ENCODE measurements at places on chromosomes 4 and X.

DNA sequence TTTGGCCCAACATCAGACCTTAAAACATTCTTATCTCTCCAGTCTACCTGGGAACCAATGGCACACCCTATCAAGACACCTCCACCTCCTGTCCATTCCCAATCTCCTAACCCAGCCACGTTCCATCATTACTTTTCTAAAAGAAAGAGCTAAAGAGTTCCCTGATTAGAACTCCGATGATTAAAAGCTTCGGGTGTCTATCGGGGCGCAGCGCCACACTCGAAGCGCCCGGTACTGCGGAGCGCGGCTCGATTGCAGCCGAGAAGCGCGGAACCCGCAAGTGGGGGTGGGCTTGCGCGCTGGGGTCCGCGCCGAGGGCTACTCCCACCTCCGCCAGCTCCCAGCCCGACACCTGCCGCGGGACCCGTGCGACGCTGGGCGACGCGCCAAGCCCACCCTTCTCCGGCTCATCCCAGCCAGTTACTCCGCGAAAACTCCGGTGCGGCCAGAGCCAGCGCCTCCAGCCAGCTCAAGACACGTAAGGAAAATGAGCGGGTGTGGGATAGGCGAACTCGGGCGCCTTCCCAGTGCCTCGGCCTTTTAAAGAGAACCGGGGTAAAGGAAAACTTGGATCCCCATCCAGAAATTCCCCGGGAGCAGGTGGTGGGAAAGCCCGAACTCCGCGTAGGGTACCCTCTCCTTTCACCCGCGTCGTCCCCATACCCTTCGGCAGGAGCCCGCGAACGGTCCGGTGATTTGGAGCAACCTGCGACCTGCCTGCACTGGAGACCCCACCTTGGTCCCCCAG is 593 bp downstream of the NPY1R start:
- DNase-seq, result peak; percentile 27

GRCh38 chr4:87278335-87278794 is 44.3 kb downstream of the HSD17B13 start:
- no peak for DNase-seq

GRCh38 chr4:186695392-186695791 is 28.3 kb downstream of the FAT1 start:
- no peak for DNase-seq

- no peak for DNase-seq
Measured at GRCh38 chr4:81723019-81723884, 251.5 kb upstream of the RASGEF1B start.

GRCh38 chr4:23728393-23728792 is 161.5 kb downstream of the PPARGC1A start:
- no peak for DNase-seq

- DNase-seq, result peak; percentile 76
Measured at GRCh38 chr4:128524311-128524710, 236.7 kb upstream of the PGRMC2 start.

DNA sequence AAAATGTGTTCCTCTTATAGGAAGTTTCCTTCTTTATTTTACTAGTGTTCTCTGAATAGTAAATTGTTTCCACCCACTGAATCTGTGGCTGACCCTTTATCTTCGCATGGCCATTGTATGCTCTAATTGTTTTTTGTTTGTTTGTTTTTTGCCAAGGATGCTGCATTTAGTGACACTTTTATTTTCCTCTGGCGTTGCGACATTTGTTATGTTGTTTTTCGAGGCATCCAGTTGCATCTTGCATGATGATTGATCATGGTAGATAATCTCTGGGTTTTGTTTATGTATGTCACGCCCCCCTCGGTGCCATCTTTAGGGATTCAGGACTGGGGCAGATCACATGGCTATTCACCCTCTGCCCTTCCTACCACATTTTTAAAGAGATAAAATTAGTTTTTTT is 2.2 kb downstream of the NMU start:
- DNase-seq, result no peak

GRCh38 chr4:100188829-100189228 is 1.4 kb downstream of the DDIT4L start:
- DNase-seq, result no peak

DNA sequence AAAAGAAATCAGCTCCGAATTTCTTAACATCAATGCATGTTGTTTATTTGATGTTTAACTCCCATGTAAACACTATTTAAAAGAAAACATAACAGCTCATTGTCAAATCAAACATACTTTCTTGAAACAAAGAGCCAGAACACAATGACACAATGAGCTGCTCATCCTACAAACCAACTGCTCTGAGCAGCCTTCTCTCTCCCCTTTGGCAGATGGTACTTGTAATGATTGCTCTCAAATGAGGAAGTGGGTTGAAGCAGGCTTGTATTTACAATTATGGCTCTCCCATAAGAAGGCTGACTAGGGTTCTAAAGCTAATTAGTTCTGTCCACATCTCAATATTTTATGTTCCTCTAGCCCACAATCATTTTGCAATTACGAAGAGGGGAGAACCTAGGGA is 637.8 kb upstream of the ADGRL3 start:
- DNase-seq, result no peak

- no peak for DNase-seq
Measured at GRCh38 chr4:159369256-159369655, 266.4 kb downstream of the RAPGEF2 start.

DNA sequence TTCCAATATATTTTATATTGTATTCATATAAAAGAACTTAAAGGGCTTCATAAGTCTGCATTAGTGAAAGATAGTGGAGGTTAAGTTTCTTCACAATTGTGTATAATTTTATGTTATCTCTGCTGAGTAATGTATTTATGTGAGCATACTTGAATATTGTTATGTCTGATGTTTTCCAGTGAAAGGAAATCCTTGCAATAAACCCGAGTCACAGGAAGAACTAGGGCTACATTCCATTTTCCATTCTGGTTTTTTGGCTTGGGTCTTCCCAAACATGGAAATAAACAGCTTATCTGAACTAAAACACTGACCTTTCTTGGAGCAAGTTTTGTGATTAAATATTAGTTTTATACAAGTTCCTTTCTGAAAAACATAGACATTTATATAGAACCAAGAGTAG is 231.3 kb upstream of the GPRIN3 start:
- DNase-seq, result no peak

Measured in adipocyte (in vitro differentiated cells).